ENCODE measurements at places on chromosomes 6 and 20.

- DNase-seq, result peak; percentile 14
Observed at GRCh38 chr6:91569071-91569470, 982.2 kb upstream of the MAP3K7 start.

DNA sequence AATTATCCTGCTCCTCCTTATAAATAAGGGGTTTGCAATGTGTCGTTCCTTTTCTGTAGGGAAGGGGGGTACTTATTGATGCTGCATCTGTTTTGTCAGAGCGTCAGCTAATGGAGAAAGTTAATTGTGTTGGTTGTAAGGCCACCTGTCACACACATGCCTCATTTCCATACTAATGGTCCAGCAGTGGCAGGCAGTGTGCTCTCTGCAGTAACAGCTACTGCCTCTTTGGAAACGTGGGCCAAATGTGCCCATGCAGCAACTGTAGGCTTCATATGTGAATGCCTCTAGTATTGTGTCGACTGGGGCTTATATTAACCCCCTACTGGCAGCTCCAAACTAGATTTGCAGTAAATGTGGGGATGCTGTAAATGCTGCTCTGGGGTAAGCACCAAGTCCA lies 56.3 kb upstream of the OLIG3 start:
- no peak for DNase-seq

- no peak for DNase-seq
Observed at GRCh38 chr6:20438462-20439070, 36.9 kb downstream of the E2F3 start.

DNA sequence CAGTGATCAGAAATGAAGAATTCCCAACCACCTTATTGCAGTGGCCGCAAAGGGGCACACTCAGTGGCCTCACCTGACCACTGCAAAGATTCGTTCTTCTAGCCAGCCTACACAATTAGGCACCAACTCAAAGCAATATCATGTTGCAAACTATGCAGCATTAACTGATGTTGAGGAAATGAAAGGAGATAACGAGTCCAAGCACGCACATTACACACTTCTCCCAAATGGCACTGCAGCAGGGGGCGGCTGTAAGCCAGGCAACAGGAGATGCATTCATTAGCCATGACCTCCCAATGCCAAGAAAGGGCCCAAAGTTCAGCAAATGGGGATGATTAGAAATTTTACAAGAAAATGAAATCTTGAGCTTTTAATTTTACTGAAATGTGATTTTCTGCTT lies 39.3 kb downstream of the ATXN1 start:
- DNase-seq, result no peak

DNA sequence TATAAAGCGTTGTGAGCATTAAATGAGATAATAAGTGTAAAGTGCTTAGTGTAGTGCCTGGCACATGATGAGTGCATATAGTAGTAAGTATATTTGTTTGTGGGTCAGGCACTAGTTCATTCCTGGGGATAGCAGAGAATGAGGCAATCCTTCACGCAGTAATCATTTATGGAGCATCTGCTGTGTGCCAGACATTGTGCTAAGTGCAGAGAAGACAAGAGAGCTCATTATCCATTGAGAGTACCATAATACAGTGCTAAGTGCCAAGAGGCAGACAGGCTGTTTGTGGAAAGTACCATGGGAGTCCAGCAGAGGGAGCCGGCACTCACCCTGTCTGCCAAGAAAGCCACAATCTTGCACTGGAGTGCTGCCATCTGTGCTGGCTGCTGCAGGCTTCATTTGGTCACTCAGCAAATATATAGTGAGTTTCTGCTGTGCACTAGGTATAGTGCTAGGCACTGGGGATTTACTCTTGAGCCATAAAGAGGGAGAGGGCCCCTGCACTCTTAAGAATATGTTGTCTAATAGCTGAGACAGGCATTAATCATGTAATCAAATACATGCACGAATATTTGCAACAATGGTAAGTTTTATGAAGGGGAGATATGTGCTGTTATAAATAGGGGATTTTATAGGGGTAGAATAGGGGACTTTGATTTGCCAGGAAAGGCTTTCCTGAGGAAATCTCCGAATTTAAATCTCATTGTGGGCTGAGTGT lies 12.9 kb upstream of the MROH8 start:
- peak; percentile 82 for DNase-seq

- no peak for DNase-seq
Observed at GRCh38 chr6:15653581-15653980, 9.2 kb downstream of the DTNBP1 start.

GRCh38 chr6:72703093-72703492 lies 81.2 kb downstream of the KCNQ5 start:
- DNase-seq, result no peak

GRCh38 chr20:53922901-53923314 lies 147.5 kb downstream of the BCAS1 start:
- no peak for DNase-seq

GRCh38 chr20:60573003-60573680 lies 614.9 kb downstream of the CDH26 start:
- DNase-seq, result no peak

GRCh38 chr20:49349694-49350252 lies 71.9 kb upstream of the ZNFX1 start:
- no peak for DNase-seq

DNA sequence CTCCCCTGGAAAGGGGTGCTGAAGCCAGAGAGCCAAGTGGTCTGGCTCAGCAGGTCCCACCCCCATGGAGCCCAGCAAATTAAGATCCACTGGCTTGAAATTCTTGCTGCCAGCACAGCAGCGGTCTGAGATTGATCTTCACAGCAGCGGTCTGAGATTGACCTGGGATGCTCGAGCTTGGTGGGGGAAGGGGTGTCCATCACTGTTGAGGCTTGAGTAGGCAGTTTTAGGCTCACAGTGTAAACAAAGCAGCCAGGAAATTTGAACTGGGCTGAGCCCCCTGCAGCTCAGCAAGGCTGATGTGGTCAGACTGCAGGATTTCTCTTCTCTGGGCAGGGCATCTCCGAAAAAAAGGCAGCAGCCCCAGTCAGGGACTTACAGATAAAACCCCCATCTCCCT lies 41.3 kb upstream of the B3GAT2 start:
- DNase-seq, result no peak

DNA sequence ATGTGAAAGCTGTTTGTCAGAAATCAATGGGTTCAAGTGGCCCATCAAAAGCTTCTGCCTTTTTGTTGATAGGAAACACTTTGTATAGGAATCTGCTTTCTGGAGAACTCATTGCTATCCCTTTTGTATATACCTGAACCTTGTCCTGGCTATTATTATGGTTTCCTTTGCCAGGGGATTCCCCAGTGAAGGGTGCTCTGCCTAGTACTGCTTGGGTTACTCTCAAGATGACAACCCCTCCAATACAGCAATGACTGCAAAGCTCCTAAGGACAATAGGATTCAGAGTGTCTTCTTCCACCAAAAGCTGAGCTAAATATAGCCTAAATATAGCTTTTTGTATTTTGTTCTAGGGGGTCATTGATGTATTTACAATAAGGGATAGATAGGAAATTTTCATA lies 54.0 kb upstream of the PTPRK start:
- DNase-seq, result no peak

- peak; percentile 30 for DNase-seq
Observed at GRCh38 chr20:57071954-57072583, 194.4 kb downstream of the BMP7 start.

DNA sequence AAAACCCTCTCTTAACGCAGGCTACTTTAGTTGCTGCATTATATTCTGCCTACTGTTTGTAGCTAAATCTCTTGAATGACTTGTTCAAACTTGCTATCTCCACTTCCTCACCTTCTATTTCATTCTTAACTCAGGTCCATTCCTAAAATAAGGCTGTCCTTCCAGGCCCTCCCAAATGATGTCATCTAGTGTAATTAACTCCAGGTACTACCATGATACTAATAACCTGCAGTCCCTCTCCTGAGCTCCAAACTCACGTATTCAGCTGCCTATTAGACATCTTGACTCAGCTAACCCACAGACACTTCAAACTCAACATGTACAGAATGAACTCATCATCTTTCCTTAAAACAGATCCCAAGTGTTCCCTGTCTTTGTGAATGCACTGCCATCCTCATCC lies 10.5 kb upstream of the TOP1 start:
- no peak for DNase-seq

DNA sequence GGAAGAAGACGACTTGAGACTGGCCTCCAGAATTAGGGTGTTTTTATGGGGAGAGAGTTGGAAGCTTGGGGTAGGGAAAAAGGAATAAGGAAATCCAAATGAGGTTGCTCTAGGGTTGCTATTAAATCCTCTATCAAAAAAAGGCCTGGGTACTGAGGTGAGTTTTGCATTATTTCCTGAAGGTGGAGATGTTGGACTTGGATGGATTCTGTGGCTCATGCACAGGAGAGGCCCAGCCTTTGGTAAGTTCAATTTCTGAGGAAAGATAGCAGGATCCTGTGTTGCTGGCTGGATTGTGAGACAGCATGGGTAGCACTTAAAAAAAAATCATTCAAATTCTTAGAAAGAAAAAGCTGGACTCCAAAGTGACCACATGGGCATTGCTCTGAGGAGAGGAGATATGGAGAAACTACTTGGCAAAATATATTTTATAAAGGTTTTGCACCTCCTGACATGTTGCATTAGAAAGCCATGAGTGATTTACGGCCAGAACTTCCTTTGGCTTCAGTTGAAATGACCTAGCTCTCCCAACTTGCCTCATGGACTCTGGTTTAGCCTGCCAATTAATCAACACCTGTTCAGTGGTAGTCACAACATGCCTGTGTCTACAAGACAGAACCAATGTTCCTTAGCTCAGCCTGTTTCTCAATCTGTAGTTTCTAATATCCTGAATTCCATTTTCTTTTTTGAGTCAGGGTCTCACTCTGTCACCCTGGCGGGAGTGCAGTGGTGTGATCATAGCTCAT lies 152.1 kb upstream of the RALGAPA2 start:
- DNase-seq, result no peak

DNA sequence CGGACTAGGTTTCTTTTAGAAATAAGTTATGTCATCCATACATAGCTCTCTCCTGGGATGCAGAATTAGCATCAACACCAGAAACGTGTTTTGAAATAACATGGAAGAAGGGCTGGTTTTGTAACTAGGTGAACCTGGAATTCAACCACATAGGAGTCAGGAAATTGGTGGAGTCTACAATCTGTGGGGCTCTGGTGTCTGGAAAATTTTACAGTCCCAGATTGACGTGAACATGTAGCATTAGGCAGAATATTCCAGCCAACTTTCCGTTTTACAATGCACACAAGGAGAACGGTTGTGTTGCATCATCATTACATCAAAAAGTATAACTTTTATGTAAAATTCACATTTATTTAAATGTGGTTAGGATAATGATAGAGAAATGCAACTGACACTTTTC lies 1.9 kb downstream of the KCNQ5 start:
- DNase-seq, result no peak

DNA sequence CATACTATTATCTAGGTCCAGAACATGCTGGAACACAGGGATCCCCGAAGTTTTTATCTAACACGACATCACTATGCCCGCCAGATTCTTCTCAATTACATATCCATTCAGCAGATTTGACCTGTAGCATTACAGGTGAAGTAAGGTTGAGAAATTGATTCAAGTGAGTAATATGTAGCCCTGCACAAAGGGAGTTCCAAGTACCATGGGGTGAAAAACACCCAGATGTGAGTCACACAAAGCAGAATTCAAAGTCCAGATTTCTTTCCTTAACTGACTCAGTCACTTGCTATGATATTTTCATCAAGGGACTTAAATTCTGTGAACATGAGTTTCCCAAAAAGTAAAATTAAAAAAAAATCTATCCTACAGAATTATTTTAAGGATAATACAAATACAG lies 655.4 kb upstream of the PTCHD4 start:
- peak; percentile 74 for DNase-seq

- peak; percentile 51 for DNase-seq
Observed at GRCh38 chr20:45407067-45407745, 883 bp upstream of the DBNDD2 start.

GRCh38 chr20:23161244-23161891 lies 75.2 kb upstream of the CD93 start:
- DNase-seq, result peak; percentile 39

DNA sequence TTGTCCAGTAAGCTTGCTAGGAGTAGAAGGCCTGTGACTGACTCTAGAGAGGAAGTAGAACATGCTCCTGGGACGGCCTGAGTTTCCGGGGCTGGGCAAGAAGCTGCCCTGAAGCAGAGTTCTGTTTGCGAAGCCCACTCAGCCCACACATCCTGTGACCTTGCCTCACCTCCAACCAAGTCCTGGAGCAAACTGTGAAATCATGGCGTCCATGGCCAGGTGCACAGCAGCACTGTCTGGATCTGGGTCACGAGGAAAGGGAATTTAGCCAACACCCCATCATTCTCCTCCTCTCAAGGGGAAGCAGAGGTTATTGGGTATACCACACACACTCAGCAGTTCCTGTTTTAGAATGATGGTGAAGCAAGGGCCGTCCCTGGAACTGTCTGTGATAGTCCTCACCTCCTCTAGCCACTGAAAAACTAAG lies 87.5 kb downstream of the CRYBG1 start:
- DNase-seq, result no peak

DNA sequence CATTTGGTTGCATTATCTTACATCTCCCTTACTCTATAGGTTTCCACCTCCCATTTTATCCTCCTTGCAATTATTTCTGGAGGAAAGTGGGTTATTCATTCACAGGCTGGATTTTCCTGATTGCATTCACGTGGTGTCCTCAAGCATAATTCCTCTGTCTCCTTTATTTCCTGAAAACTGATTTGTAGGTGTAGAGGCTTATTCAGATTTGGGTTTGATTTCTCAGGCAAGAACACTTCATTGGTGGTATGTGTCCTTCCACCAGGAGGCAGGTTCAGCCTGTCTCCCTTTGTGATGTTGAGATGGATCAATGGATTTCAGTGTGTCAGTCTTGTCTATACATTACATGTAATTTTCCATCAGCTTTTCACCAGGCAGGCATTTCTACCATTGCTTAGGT lies 17.3 kb downstream of the DNPH1 start:
- no peak for DNase-seq

DNA sequence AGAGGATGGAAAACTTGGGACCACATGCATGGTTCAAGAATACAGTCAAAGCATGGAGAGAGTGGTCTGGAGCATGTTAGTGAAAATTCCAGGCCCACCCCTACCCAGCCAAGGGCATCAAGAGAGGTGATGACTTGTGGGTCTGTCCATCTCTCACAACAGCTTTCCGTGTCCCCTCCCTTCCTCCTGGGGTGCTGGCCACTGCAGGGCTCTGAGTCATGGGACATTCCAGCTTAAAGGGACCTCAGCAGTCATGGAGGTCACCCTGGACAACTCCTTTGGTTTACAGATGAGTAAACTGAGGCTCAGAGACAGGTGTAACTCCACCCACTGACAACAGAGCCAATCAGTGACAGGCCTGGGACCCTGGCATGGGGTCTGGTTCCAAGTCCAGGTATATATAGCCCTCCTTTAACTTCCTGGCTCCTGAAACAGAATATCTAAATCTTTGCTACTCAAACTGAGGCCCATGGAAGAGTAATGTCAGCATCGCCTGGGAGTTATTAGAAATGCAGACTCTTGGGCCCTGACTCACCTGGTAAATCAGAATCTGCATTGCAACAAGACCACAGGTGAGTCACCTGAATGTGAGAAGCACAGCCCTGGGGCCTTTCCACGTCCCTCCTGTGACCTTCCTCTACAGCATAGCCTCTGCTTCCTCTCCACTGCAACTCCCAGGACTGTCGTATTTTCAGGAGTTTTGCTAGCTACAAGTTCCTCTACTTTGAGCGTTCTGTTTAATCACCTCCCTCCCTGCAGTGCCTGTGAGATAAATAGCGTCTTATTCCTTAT lies 170.2 kb downstream of the ZDHHC14 start:
- no peak for DNase-seq

GRCh38 chr6:101582792-101583191 lies 189.3 kb downstream of the GRIK2 start:
- no peak for DNase-seq

GRCh38 chr6:152815230-152815872 lies 64.8 kb downstream of the VIP start:
- DNase-seq, result no peak

- DNase-seq, result no peak
Observed at GRCh38 chr6:113671421-113671820, 185.7 kb upstream of the MARCKS start.
